ENCODE measurements at places on chromosomes 16 and 17.
A peak's percentile ranks its signal among the peaks of the same experiment; 100 is the strongest.

- no peak for DNase-seq
Observed at GRCh38 chr16:49700251-49701064, 155.5 kb downstream of the ZNF423 start.

DNA sequence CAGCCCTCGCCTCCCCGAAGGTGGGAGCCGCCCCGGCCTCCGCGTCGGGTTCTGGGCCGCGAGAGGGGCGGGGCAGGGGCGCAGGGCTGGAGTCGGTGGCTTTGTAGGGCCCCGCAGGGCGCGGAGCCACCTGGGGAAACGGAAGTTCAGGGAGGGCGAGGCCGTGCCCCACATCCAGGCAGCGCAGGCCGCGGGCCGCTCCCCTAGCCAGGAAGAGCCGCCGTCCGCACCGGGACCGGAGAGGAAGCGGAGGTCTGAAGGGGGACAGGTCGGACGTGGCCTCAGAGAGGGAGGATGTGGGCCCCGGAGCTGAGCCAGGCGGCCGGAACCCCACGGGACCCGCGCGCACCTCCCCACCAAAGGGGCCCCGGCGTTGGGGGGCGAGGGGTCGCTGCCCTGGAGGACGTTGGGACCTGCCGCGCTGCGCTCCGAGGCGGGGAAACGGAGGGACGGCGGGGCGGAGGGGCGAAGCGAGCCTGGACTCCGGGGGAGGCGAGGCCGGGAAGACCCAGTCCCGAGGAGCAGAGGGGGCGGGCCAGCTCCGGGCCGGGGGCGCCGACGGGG lies 482 bp upstream of the SLC16A3 start:
- DNase-seq, result no peak

- no peak for DNase-seq
Observed at GRCh38 chr16:28009586-28010373, 53.7 kb downstream of the GSG1L start.

GRCh38 chr16:10988164-10988803 lies 43.9 kb downstream of the CLEC16A start:
- no peak for DNase-seq

GRCh38 chr16:28823291-28823872 lies 583 bp downstream of the ATXN2L start:
- DNase-seq, result no peak

- no peak for DNase-seq
Observed at GRCh38 chr17:54021418-54021817, 198.7 kb downstream of the KIF2B start.

- DNase-seq, result no peak
Observed at GRCh38 chr17:35901631-35902175, 21.5 kb upstream of the CCL5 start.

DNA sequence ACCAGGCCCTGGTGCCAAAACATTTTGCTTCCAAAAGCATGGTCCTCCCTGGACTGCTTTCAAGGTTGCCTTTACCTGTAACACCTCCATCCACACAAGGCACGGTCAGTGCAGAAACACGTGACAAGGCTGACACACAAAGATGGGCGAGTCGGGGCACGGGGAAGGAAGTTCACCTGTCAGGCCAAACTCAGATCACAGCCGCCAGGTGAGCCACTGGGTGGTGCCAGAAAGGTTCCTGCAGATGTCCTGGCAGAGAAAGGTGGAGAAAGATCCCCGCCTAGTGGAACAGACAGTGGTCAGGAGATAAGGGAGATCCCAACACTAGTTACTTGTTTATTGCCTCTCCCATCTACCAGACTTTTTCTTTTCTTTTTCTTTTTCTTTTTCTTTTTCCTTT lies 155.3 kb downstream of the AIPL1 start:
- peak; percentile 49 for DNase-seq

- DNase-seq, result no peak
Observed at GRCh38 chr16:70250748-70251628, 752 bp downstream of the EXOSC6 start.

- no peak for DNase-seq
Observed at GRCh38 chr16:17951378-17951777, 385.2 kb downstream of the NPIPA8 start.

All from NT2/D1 (cell line).